ENCODE measurements at places on chromosomes 6 and 20. TPM values are rescaled to one million over a fixed set of nuclear protein-coding genes. Genes with fewer than 3 reads are reported as not detected.
A peak's percentile ranks its signal among the peaks of the same experiment; 100 is the strongest.

- H3K36me3 ChIP-seq, result peaks cover 43% of the 10 kb centered on the region
- no peak overlapping the region for H3K27ac ChIP-seq
- H3K27me3 ChIP-seq, result no peaks in the 10 kb centered on the region
- H3K4me1 ChIP-seq, result peaks cover 15% of the 10 kb centered on the region
- no peak for DNase-seq
- no peak overlapping the region for H3K4me3 ChIP-seq
These were observed 33.9 kb upstream of the FBXO9 start for GRCh38 chr6:53031281-53031680.

- no peaks in the 10 kb centered on the region for H3K27me3 ChIP-seq
- H3K36me3 ChIP-seq, result no peaks in the 10 kb centered on the region
- no peaks in the 10 kb centered on the region for H3K4me1 ChIP-seq
- no peak for DNase-seq
- H3K4me3 ChIP-seq, result no peak overlapping the region
- no peak overlapping the region for H3K27ac ChIP-seq
These were observed 50.0 kb downstream of the DCDC2 start for GRCh38 chr6:24307881-24308280.

GRCh38 chr6:149266659-149267058 is 50.9 kb upstream of the TAB2 start:
- peak; percentile 26 for DNase-seq
- H3K27me3 ChIP-seq, result peaks cover 2% of the 10 kb centered on the region
- H3K4me1 ChIP-seq, result no peaks in the 10 kb centered on the region
- H3K36me3 ChIP-seq, result no peaks in the 10 kb centered on the region

- no peak overlapping the region for H3K27ac ChIP-seq
- H3K4me3 ChIP-seq, result no peak overlapping the region
- H3K27me3 ChIP-seq, result no peaks in the 10 kb centered on the region
- no peaks in the 10 kb centered on the region for H3K4me1 ChIP-seq
These were observed 49.3 kb upstream of the SRPK1 start for GRCh38 chr6:35970181-35970580.

GRCh38 chr6:73339340-73339739 is 14.7 kb downstream of the DPPA5 start:
- no peak for DNase-seq
- H3K27me3 ChIP-seq, result no peaks in the 10 kb centered on the region
- H3K27ac ChIP-seq, result no peak overlapping the region
- H3K36me3 ChIP-seq, result no peaks in the 10 kb centered on the region
- H3K4me3 ChIP-seq, result no peak overlapping the region

Gene ACSS2
- total RNA-seq, result 39.1 TPM

Gene DTD1
- 22.9 TPM for total RNA-seq

GRCh38 chr6:148973538-148974208 is 226.8 kb downstream of the UST start:
- DNase-seq, result peak; percentile 85
- H3K27ac ChIP-seq, result peak overlapping the region; percentile 38
- H3K27me3 ChIP-seq, result no peaks in the 10 kb centered on the region
- H3K36me3 ChIP-seq, result no peaks in the 10 kb centered on the region
- no peak overlapping the region for H3K4me3 ChIP-seq
- H3K4me1 ChIP-seq, result peaks cover 37% of the 10 kb centered on the region

DNA sequence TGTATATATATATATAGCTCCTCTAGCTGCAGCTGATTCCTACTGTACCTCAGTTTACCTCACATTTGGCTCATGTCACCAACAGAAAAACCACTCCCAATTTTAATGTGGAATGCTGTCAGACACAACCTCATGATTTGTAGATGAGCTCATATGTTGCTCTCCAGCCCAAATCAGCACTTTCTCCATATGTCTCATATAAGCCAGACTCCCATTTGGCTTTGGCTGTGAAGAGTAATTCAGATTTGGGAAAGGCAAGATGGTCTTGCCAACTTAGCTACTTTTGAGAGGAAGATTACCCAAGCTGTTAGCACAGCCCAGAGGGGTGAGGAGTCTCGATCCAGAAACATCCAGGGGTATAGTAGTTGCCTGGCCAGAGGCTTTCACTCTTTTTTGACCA is 342.2 kb upstream of the NT5E start:
- no peaks in the 10 kb centered on the region for H3K4me1 ChIP-seq
- DNase-seq, result peak; percentile 29
- H3K27me3 ChIP-seq, result no peaks in the 10 kb centered on the region
- no peak overlapping the region for H3K27ac ChIP-seq
- no peaks in the 10 kb centered on the region for H3K36me3 ChIP-seq

DNA sequence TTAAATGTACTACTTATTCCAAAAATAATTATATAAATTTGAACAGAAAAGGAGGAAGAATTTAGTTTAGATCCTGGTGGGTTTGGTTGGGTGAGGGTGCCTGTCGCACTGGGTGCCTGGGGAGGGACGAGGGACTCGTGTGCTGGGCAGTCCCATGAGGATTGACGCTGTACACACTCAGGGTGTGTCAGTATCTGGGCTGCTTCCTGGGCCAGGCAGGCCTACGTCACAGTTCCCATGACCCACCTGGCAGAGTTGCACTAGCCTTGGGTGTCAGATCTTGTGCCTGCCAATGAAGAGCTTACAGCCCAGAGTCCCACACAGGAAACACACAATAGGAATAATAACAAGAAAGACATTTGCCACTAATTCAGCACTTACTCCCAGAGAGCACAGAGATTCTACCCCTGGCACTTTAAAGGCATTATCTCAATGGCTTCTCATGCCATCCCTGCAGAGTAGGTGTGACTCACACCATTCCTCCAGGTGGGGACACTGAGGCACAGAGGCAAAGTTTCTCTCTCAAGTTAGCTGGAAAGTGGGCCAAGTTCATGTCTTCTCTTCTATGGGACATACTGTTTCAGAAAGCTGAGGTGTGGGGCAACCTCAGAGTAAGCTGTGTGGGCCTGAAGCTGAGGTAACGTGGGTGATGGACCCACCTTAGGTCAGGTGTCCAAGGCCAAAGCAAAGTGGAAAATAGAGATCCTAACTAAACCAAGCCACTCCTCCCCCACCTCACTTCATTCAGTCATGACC is 1.3 kb upstream of the SDCBP2 start:
- peaks cover 25% of the 10 kb centered on the region for H3K4me1 ChIP-seq
- no peak overlapping the region for H3K4me3 ChIP-seq
- H3K36me3 ChIP-seq, result peaks cover 21% of the 10 kb centered on the region
- DNase-seq, result no peak

DNA sequence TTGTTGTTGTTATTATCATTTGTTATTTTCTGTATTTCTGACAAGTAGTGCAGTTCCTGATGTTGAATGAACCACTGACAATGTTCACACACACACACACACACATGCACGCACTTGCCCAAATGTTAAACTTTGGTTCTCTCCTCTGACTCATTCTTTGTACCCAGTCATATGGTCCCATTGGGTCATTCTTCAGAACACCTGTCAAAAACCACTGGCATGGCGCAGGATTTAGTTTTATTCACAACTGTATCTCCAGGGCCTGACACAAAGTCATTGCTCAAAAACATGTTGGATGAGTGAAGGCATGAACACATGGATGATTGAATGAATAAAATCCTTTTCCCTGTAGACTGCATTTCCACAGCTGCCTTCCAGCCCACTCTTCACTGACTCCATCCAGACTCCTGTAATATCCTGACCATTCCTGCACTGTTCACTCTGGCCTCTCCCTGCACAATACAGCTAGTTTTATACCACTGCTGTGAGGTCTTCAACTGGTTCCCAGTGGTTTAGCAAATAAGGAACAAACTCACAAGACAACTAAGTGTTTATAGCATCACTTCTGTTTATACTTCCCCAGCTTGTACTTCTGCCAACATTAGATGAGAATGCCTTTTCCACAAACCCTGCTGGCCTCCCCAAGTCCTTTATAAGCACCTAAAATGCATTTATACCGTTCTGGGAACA is 6.9 kb upstream of the CST11 start:
- no peak overlapping the region for H3K27ac ChIP-seq
- no peaks in the 10 kb centered on the region for H3K27me3 ChIP-seq
- H3K36me3 ChIP-seq, result no peaks in the 10 kb centered on the region
- no peak overlapping the region for H3K4me3 ChIP-seq
- H3K4me1 ChIP-seq, result peaks cover 7% of the 10 kb centered on the region
- peak; percentile 81 for DNase-seq

Gene ID4
- total RNA-seq, result 4.6 TPM

Gene TNXB
- total RNA-seq, result 108 TPM

Gene PKHD1
- 11.1 TPM for total RNA-seq

Gene SLC22A16
- 0.22 TPM for total RNA-seq

- no peak overlapping the region for H3K27ac ChIP-seq
- no peaks in the 10 kb centered on the region for H3K27me3 ChIP-seq
- H3K4me1 ChIP-seq, result no peaks in the 10 kb centered on the region
These were observed 128.2 kb downstream of the COL12A1 start for GRCh38 chr6:75077701-75078100.

DNA sequence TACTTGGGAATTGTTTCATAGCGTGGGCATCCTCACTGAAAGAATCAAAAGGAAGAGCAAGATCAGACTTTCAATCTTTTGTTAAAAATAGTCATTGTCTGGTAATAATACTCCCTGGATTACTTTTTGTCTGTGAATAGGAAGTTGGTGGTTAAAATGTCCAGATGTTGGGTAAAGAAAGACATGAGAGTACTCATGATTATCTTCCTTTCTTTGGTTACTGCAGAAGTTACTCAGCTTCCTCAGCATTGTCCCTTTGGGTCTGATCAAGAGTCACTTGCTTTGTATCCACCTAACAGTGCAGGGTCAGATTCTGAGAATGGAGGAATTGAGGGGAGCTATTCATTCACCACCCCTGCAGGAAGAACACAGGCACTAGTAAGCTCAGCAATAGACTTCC is 54.6 kb downstream of the RIN2 start:
- no peak overlapping the region for H3K27ac ChIP-seq
- no peak overlapping the region for H3K4me3 ChIP-seq
- no peaks in the 10 kb centered on the region for H3K27me3 ChIP-seq
- no peak for DNase-seq

DNA sequence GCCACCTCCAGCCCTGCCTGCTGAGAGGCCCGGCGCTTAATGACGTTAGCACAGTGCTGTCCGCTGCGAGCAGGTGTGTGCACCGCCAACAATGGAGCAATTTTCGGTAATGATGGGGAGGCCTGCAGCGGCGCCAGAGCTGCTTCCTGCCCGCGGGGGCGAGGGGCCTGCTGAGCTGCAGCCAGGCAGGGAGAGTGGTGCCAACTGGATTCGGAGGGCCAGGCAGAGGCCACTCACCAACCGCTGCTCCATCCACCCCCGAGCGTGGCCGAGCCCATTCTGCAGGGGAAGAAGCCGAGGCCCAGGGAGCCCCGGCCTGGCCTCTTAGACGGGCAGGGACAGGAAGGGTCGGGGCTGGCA is 9.6 kb downstream of the HRH3 start:
- peaks cover 3% of the 10 kb centered on the region for H3K4me1 ChIP-seq
- no peaks in the 10 kb centered on the region for H3K36me3 ChIP-seq
- no peak for DNase-seq
- H3K27me3 ChIP-seq, result peaks cover 53% of the 10 kb centered on the region

DNA sequence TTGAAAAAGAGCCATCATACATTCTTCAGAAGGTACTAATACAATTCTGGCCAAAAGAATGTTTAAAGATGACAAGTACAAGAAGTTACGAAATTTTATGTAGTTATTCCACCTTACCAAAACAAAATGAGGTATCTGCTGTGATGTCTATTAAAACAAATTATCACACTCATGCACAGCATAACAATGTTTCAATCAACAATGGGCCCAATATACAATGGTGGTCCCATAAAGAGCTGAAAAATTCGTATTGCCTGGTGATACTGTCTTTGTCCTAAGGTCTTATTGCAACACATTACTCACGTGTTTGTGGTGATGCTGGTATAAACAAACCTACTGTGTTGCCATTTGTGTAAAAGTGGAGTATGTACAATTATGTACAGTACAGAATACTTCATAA is 3.6 kb upstream of the NUP153 start:
- no peaks in the 10 kb centered on the region for H3K27me3 ChIP-seq
- DNase-seq, result no peak
- no peak overlapping the region for H3K4me3 ChIP-seq
- H3K36me3 ChIP-seq, result no peaks in the 10 kb centered on the region

Gene HS3ST5
- 0.58 TPM for total RNA-seq

DNA sequence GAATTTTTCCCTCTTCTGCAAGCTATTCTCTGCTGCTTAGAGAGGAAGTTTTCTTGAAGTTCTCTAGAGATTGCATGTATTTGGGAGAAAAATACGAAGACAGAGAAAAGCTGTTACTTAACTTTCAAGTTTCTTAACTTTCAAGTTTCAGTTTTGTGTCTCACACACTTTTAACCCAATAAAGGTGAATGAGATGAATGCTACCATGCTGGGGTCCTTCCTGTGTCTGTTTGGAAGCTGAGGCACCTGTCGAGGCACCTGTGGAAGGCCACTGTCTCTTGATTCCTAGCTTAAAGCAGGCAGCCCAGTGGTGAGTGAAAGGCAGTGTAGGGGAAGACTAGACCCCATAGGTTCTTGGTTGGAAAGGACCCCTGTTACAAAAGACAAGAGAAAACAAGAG is 372.8 kb upstream of the JARID2 start:
- H3K27me3 ChIP-seq, result peaks cover 2% of the 10 kb centered on the region
- peaks cover 7% of the 10 kb centered on the region for H3K4me1 ChIP-seq
- DNase-seq, result no peak
- no peak overlapping the region for H3K4me3 ChIP-seq
- H3K27ac ChIP-seq, result no peak overlapping the region
- H3K36me3 ChIP-seq, result no peaks in the 10 kb centered on the region

DNA sequence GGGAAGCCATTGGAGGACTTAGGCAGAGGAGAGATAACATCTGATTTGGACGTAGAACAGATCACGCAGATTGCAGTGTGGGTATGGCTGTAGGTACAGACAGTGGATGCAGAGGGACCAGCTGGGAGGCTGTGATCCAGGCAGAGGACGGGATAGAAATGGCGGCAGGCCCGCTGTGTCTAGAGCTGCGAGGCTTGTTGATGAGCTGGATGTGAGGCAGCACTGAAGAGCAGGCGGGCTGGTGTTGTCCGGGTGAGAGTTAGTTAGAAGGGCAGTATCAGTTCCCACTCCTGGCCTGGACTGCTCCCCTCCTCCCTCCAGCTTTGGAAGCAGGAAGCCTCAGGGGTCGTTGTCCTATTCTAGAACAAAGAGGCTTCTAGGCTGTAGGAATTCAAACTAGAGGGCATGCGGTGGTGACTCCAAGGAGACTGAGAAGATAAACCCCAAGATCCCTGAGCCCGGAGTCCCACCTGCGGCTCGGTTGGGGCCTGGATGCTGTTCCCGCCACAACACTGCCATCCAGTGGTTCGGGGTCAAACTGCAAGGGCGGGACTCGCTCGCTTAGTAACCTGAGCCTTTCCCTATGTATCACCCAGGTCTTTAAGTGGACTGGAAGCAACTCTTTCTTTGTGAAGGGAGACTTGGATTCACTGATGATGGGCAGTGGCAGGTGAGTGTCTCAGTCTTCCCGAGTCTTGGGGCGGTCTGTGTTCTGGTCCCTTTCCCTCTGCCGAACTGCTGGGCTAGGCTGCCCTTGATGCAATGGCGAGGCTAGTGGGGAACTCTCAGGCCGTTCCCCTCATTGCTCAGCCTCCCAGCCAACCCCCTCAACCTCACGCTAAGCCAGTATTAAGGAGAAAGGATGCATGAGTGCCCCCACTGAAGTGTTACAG is 11.2 kb downstream of the TLDC2 start:
- H3K27me3 ChIP-seq, result no peaks in the 10 kb centered on the region
- H3K27ac ChIP-seq, result no peak overlapping the region
- no peak overlapping the region for H3K4me3 ChIP-seq
- H3K36me3 ChIP-seq, result peaks cover 11% of the 10 kb centered on the region

Gene AGPAT4
- 7.0 TPM for total RNA-seq

- H3K4me3 ChIP-seq, result peak within 1 kb of the TSS; percentile 55
- H3K4me1 ChIP-seq, result peaks cover 66% of the 10 kb centered on the region
- H3K36me3 ChIP-seq, result peaks cover 32% of the 10 kb centered on the region
- DNase-seq, result peak; percentile 51
- peak within 1 kb of the TSS; percentile 72 for H3K27ac ChIP-seq
These were observed at the start of gene NNAT for GRCh38 chr20:37521061-37521771. Gene NNAT, plus strand, starts transcription at chr20:37521250. Its CDS starts 82 bp downstream, at chr20:37521332.

All from muscle of leg (tissue), 16 donors.